ENCODE measurements at places on chromosomes 4 and X. TPM values are rescaled to one million over a fixed set of nuclear protein-coding genes. Genes with fewer than 3 reads are reported as not detected.

The BMP3 gene
- polyA plus RNA-seq, result 7.8 TPM

The GAGE1 gene
- not detected for polyA plus RNA-seq

The NEUROG2 gene
- polyA plus RNA-seq, result not detected

The IGSF1 gene
- polyA plus RNA-seq, result 0.23 TPM

The HTRA3 gene
- polyA plus RNA-seq, result 163 TPM

The BEND2 gene
- polyA plus RNA-seq, result not detected

The TMEM156 gene
- polyA plus RNA-seq, result 0.04 TPM

The F9 gene
- not detected for polyA plus RNA-seq
